Amygdala (tissue), 56 donors: ENCODE measurements at places on chromosomes 5 and 9.

- no peak for DNase-seq
These were observed 29.5 kb downstream of the SLC46A2 start for GRCh38 chr9:112861155-112861554.

DNA sequence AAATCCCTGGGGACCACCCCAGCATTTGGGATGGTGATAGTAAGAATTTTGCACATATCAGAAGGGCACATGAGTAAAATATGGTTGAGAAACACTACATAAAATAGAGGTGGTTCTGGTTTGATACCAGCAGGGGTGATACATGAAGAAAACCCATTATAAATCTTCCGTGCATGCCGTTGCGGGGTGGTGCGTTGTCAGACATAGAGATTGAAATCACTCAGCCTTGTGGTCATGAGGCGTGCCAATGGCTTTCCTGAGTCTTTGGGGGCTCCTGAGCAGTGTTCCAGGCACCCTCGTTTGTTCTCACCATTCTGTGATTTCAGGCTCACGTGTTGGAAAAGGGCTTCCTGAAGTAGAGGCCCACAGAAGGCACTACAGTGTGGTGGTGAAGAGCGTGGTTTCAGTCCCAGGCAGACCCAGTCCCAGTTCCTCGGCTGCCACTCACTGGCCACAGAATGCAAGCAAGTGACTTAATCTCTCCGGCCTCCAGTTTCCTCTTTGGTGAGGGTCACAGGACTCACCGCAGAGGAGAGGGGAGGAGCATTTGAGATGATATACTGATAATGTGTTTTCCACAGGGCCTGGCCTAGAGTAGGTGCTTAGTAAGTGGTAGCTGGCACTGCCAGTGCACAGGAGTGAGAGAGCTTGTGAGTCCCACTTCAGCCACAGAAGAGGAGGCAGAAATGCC, 20.5 kb upstream of the GLRX start:
- DNase-seq, result peak; percentile 26

GRCh38 chr5:154526231-154527226, 48.5 kb upstream of the HAND1 start:
- no peak for DNase-seq

DNA sequence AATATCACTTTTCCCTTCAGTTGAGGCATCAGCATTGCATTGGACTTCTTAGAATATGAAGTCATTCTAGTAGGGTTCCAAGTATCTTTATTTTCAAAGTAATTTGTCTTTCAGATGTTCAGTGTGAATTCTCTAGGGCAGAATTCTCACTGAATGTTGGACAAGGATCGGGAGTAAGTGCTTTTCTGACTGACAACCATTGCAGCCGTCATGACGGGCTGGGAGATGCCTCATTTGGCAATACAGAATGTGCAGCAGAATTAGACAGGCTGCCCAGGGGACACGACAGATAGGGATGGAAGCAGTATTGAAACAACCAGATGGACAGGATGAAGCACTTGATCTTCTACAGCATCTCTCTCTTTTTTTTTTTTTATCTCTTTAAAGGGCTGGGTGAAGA, 129.0 kb downstream of the ICE1 start:
- no peak for DNase-seq

DNA sequence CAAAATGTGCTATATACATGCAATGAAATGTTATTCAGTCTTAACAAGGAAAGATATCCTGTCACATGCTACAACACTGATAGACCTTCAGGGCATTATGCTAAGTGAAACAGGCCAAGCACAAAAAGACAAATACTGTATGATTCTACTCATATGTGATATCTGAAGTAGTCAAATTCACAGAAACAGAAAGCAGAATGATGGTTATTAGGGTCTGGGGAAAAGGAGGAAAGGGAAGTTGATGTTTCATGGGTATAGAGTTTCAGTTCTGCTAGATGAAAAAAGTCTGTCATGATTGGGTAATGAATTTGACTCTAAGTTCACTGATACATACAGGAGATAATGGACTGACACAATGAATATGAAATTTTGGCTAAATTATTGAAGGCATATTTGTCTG, 11.2 kb upstream of the RIC1 start:
- DNase-seq, result no peak

- DNase-seq, result no peak
These were observed 222.0 kb upstream of the KLF4 start for GRCh38 chr9:107711542-107711941.

- DNase-seq, result no peak
These were observed 122.4 kb downstream of the TRIO start for GRCh38 chr5:14265570-14265969.

GRCh38 chr5:167664222-167664804, 627.1 kb upstream of the WWC1 start:
- DNase-seq, result no peak

GRCh38 chr5:67548520-67549295, 352.1 kb upstream of the CD180 start:
- no peak for DNase-seq

DNA sequence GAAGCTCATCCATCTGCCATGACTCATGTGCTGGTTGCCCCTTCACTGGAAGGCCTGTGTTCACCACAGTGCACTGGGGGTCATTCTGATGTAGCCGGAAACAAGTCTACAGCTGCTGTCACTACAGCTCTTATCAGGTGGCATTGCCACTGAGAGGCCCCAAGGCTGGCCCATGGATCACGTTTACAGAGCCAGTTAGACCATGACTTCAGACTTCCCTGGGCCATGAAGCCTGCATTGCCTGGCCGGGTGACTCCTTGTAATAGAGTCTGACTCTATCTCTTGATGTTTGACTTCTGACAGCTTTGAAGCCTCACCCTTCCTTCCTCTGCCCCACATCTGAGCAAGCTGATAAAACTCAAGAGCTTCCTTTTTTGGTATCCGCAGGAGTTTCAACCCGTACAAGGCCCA, 473.5 kb upstream of the DAP start:
- no peak for DNase-seq
